ENCODE measurements at places on chromosomes 6 and 20.

DNA sequence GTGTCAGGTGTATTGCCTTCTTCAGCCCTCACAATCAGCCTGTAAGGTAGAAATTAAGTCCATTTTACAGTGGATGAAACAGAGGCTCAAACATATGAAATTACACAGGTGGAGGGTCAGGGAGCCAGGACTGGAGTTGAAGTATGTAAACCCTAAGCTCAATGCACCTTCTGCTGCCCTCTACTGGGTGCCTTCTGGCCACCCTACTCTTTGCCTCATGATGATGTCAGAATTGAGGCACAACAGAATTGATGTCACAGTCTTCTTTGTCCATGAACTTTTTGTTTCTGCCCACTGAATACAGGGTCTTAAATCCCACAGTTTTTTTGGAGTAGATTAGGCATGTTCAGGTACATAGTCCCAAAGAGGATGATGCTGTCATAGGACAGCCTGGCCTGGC is 400.8 kb upstream of the CHD6 start:
- DNase-seq: no peak

DNA sequence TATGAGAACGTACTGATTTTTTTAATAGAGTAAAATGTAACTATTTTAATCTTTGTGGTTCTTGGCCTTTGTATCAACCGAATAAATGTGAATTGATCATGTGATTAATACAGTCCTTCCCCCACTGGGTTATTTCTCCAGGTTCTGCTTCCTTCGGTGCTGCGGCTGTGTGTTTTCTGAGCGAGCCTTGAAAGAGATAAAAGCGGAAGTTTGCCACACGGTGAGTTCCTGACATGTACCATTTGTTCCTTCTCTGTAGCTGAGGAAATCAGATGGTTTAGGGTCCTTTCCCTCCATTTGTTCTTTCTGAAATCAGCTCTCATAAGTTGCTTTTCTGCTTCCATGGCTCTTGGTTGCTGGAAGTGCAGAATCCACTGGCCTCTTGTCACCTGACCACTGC is 15.5 kb downstream of the RTF2 start:
- DNase-seq: no peak

- peak; percentile 83 for DNase-seq
These were observed 43.7 kb downstream of the CDC5L start for GRCh38 chr6:44431118-44431725.

GRCh38 chr6:142339968-142340658 is 38.3 kb downstream of the ADGRG6 start:
- no peak for DNase-seq

GRCh38 chr6:113352029-113352801 is 504.9 kb upstream of the MARCKS start:
- DNase-seq: peak; percentile 76

GRCh38 chr6:33183071-33183683 is 9.1 kb downstream of the COL11A2 start:
- no peak for DNase-seq

GRCh38 chr20:44212792-44213191 is 2.2 kb upstream of the OSER1 start:
- no peak for DNase-seq

GRCh38 chr6:18598551-18599264 is 211.6 kb downstream of the RNF144B start:
- DNase-seq: no peak

- peak; percentile 33 for DNase-seq
These were observed at the start of gene CTSZ for GRCh38 chr20:59006864-59007664. CTSZ (minus strand) TSS chr20:59007254; CDS start chr20:59007128, 126 bp downstream.

DNA sequence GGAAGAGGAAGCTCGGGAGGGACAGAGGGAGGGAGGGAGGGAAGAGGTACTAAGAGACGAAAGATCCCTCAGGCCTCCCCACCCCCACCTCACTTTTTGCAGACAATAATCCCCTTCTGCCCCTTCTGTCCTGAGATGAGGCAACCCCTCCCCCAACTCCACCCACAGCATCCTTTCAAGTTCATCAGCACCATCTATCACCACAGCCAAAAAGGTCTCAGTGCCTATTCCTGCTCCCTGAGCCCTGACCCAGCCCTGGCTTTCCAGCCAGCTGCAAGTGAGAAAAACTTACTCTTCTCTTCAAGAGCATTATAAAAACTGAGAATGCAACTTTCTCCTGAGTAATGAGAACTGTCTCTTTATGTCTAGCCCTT is 133.2 kb upstream of the LRFN2 start:
- DNase-seq: no peak

DNA sequence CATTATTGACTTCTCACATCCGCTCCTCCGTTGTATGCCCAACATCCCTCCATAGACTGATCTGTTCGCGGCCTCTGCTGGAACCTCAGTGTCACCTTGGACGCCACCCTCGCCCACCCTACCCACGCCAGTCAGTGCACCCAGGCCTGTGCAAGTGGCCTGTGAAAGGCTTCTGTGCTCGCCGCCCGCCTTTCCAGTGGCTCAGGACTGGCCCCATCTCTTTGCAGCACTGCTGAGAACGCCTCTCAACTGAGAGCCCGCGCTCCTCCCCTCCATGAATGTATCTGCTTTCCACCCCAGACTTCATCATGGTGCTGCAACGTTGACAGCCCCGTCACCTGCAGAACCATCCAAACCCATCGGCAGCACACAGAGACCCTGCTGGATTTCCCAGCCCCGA is 227.3 kb upstream of the QKI start:
- no peak for DNase-seq

DNA sequence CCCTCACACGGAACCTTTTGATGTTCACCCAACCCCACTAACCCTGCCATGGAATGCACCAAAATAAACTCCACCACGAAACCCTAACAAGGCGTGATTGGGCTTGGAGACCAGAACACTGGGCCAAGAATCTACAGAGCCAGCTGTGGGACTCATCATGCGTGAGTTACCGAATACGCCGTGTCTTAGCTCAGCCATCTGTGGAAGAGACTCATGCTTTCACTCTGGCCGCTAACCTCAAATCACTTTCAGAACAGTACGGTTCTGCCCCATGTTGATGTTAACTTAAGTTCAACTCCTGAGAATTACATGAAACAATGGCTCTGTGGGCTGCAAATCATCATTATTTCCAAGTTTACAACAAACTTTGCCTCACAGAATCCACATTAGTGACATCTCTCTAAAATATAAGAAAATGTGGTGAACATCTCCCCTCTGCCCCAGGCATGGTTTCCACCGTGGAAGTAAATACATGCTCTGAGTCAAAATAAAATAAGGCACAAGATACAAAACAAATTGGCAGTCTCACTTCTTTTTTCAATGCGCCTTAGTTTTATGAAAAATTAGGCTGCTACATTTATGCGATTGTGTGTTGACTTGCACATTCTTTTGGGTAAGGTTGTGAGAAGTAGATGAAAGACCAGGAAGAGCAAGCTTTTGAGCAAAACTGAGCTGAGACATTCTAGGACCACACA is 308.9 kb upstream of the EXOC2 start:
- DNase-seq: no peak

GRCh38 chr20:33015114-33015484 is 7.6 kb downstream of the BPIFB2 start:
- DNase-seq: no peak

GRCh38 chr20:40883097-40883496 is 145.5 kb upstream of the TOP1 start:
- DNase-seq: no peak

DNA sequence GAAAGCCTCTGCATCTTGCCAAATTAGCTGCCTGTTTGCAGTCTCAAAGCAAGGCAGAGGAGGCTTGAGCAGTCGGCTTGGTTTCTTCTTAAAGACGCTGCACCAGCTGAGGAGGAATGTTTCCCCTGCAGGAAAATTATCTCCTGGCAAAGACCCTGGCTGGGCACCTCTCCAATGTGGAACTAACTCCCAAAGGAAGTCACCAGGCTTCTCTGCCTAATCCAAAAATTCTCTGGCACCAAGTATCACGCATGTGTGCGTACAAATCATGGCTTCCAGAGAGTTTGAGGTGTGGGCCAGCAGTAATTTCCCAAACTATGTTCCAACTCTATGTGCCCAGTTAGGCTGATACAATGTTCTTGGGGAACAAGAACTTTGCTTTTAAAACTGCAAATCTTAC is 176.2 kb downstream of the KIF16B start:
- peak; percentile 46 for DNase-seq

DNA sequence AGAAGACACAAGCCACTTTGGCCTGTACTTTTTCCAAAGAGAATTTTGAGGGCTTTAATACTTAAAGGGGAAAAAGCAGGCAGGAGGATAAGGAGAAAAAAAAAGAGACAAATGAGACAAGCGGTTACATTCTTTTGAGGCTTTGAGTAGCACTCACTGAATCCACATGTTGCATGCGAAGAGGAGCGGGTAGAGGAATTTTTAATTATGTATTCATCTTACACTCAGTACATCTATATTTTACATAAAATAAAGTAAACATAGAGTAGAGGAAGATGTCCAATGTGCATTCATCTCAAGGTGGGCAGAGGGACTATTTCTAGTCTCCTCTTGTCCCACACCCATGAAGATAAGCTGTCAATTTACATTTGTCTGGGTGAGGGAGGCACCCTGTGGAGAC is 266.9 kb downstream of the CD109 start:
- no peak for DNase-seq

DNA sequence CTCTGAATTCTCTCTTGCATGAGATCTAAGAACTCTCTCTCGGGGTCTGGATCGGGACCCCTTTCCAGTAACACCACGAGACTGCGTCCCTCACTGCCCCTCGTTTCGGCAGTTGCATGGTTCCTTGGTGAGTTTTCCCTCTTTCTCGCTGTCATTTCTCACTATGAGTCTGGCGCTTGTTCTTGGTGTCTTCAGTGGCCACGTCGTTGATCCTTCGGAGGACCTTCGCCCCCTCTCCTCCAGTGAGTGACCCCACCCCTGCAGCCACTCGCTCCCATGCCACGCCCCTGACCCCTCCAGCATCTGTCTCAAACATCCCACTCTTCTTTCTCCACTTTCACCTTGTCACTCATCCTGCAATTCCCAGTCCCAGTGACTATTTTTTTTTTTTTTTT is 23.0 kb downstream of the SYNJ2 start:
- no peak for DNase-seq

DNA sequence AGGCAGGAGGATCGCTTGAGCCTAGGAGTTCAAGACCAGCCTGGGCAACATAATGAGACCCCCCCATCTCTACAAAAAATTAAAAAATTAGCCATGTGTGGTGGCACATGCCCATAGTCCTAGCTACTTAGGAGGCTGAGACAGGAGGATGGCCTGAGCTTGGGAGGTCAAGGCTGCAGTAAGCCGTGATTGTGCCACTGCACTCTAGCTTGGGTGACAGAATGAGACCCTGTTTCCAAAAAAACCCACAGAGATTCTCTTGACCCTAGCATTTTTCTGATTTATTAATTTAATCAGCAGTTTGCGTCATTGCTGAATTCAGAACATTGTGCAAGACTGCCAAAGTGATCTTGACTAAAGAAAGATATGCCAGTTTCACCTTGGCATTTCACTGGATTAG is 36.8 kb downstream of the KDM1B start:
- no peak for DNase-seq

DNA sequence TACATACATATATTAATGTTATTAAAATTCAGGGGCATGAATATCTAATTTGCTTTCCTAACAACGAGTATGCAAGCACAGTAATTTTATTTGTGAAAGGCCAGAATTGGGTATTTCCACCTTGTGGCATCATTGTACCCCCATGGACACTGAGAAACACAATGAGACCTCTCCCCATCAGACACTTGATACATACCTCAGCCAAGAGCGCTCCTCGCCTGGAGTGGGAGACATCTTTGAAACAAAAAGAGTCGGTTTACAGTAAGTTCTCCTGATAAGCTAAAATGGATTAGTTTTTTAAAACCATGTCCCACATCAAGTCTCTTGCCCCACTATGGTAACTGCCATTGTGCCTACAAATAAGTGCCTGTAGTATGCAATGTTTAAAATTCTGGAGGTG is 2.1 kb downstream of the CNR1 start:
- no peak for DNase-seq

DNA sequence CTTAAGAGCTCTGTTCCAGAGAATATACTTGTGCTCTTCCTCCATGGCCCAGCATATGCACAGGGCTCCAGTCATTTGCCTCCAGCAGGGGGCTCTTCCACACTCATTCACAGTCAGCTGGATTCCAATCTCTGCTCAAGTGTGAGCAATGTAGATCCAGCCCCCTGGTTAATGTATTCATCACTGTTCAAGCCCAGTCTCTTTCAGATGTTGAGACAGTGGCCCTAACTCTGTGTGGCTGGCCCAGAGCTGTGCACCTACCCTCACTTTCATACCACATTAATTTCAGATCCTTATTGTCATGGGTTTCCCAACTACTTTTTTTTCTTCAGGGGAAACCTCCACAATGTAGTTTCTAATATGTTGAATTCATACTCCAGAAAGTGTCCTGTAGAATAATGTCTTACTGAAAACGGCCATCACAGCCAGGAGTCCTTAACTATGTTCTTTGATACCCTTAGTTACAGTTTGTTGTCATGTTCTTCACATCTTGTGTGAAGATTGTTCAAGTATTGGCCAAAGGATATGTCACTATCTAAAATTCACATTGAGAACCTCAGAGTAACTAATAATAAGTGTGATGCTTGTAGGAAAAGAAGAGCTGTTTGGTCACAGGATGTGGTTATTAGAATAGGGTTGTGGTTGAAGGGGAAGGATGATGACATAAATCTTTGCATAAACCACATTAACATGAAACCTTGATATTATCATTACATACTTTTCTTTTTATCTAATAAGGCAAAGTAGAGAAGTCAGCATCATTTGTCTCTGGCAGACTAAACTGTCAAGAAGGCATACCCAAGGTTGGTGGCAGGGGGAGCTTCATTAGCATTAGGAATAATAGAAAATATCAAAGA is 14.4 kb upstream of the HLA-DQA1 start:
- peak; percentile 35 for DNase-seq

- DNase-seq: no peak
These were observed 162.8 kb downstream of the BTBD9 start for GRCh38 chr6:38476888-38477287.

GRCh38 chr20:46269372-46269771 is 38.9 kb downstream of the CDH22 start:
- DNase-seq: no peak

GRCh38 chr6:148309301-148309700 is 33.3 kb upstream of the SASH1 start:
- no peak for DNase-seq

- peak; percentile 76 for DNase-seq
These were observed 40.8 kb upstream of the FOXP4 start for GRCh38 chr6:41505122-41506049.

DNA sequence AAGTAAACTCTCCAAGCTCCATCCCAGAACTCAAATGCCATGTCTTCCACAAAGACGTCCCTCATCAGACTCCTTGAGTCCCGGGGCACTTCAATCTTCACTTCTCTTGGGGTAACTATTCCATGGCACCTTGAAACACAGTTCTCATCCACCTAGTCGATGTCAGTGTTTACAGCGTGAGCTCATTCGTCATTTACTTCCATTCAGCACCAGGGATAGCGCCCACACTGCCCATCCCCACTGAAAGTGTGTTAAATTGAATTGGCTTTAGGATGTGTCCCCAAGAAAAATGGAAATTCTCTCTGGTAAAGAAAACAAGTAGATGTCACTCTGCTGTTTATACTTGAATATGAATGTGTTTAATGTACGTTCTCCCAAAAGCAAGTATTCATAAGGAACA is 31.3 kb downstream of the KCNK15 start:
- peak; percentile 39 for DNase-seq

GRCh38 chr6:16669227-16669626 is 92.0 kb downstream of the ATXN1 start:
- DNase-seq: peak; percentile 69

- DNase-seq: no peak
These were observed 138.4 kb upstream of the SPACA1 start for GRCh38 chr6:87908978-87909811.

Measured in fibroblast of pulmonary artery (primary cell).